ENCODE measurements at places on chromosomes 13 and 19.

DNA sequence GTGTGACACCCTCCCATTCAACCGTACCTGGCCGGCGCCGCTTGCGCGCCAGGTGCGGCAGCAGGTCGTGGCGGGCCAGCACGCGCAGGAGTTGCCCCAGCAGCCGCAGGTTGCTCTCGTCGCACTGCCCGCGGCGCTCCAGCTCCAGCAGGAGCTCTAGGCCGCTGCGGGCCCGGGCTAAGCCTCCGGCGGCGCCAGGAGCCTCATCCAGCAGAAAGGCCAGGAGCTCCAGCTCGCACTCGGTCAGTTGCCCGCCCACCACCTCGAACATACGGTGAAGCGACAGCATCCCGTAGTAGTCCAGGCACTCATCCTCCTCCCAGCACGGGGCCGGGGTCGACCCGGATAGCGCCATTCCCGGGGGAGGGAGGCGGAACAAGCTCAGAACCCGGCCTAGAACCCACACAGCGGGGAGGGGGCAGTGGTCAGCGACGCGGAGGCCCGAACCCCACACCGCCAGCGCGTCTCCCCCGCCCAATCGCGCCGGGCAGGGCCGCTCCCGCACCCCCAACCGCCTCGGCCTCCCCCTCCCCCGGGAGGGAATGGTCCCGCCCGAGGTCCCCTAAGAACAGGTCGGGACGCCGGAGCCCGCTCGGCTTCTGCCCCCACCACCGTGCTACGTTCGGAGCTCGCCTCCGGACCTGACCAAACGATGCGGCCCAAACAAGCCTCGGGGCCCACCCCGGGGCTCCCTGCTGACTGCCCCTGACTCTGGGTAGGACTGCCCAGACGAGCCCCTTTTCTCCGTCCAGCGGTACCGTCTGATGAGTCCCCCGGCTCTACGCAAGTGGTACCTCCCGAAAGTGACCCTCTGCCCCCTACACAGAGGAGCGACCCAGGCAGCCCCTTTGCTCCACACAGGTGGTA is 591 bp downstream of the DEDD2 start:
- DNase-seq: no peak

DNA sequence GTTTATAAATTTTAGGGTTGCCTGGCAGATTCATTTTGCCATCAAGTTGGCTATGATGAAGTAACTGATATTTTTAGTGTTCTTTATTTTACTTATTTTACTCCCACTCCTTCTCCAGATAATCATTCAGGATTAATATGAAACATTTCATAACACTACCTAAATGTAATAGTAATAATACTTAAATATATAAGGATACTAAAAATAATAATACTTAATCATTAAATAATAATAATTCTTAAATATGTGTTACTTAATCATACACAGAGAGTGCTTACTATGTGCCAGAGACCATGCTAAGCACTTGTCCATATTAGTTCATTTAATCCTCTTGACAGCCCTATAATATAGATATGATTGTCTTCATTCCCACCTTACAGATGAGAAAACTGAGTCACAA is 23.0 kb upstream of the OXGR1 start:
- DNase-seq: no peak

- no peak for DNase-seq
Measured at GRCh38 chr19:46288896-46289588, 7.8 kb upstream of the HIF3A start.

- DNase-seq: no peak
Measured at GRCh38 chr19:52028780-52029123, 573 bp upstream of the ZNF614 start.

GRCh38 chr13:26540334-26540733 is 17.1 kb upstream of the WASF3 start:
- DNase-seq: no peak
